NCI-H82 (cell line): ENCODE measurements at places on chromosomes 11 and 22.
A peak's percentile ranks its signal among the peaks of the same experiment; 100 is the strongest.

DNA sequence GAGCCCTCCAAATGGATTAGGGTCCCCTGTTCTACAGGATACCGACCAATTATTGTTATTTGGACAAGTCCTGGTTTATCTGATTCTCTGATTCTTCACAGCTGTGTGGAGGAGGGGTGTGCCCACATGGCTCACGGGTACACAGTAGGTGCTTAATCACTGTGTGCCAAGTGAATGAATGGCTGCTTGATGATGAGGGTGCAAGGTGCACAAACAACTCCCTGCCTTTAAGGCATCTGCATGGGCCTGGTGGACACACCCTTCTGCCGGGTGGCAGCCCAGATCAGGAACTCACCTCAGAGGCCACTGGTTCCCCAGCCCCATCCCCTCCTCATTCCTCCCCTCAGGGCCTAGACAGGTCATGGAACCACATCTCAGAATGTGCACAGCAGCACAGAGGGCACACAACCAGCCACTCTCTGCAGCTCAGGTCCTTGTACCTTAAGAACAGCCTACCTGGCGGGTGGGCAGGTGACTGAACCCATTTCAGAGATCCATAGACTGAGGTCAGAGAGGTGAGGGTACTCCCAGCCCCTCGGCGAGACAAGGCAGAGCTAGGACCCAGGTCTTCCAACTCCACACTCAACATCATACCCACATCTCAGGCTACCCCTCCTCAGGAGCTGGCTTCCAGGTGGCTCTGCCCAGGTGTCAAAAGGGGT is 50.3 kb downstream of the SHANK2 start:
- no peak for DNase-seq

DNA sequence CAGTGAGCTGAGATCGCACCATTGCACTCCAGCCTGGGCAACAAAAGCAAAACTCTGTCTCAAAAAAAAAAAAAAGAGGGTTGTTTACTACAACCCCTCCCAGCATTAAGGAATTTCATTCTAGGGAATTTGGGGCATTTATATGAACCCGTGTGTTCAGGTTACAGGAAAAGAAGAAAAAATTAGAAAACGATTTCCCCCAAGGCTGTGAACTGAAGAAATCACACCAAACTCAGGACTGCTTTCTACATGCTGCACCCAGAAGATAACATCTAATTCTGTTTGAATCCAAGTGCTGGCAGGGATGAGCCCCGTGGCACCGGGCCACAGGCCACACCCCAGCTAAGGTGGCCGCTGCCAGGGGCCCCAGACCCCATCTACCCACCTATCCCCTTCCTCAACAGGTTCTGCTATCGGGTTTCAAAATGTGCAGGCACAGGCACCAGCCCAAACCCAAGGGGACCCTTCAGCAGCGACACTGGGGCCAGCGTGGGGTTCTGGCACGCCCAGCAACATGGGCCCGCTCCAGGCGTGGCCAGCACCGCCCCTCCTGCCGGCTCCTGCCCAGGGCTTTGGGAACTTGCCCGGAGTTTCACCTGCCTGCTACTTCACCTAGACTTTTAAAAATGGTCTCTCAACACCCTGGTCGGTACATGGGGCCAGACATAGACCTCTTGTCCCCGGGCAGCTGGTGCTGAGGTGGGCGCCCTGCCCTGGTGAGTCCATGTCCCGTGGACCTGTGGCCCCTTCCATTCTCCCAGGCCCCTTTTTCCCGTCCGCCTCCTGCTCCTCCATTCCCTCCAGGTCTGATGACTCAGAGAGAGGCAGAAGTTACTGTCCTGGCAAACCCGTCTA is 11.8 kb downstream of the CELSR1 start:
- no peak for DNase-seq

- DNase-seq: no peak
These were observed 126.1 kb downstream of the HIPK3 start for GRCh38 chr11:33383075-33383919.

GRCh38 chr11:7900686-7901085 is 30.4 kb downstream of the OR10A6 start:
- DNase-seq: no peak

DNA sequence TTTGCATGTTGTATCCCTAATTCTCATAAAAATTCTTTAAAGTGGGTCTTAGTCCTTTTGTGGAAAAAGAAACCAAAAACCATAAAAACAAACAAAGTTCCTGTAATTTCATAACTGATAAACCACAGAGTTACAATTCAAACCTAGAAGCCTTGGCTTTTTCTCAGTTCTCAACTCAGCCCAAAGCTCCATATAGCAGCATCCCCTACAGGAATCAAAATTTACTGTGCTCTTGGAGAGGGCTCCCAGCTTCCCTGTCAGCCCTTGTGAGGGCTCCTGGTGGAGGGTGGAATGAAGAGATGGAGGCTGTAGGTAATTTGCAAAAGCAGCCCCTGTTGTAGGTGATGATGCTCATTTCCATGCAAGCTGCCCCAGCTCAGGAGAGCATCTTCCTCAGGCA is 506.1 kb upstream of the KIRREL3 start:
- DNase-seq: no peak

GRCh38 chr11:68066742-68067141 is 27.9 kb downstream of the TCIRG1 start:
- no peak for DNase-seq

DNA sequence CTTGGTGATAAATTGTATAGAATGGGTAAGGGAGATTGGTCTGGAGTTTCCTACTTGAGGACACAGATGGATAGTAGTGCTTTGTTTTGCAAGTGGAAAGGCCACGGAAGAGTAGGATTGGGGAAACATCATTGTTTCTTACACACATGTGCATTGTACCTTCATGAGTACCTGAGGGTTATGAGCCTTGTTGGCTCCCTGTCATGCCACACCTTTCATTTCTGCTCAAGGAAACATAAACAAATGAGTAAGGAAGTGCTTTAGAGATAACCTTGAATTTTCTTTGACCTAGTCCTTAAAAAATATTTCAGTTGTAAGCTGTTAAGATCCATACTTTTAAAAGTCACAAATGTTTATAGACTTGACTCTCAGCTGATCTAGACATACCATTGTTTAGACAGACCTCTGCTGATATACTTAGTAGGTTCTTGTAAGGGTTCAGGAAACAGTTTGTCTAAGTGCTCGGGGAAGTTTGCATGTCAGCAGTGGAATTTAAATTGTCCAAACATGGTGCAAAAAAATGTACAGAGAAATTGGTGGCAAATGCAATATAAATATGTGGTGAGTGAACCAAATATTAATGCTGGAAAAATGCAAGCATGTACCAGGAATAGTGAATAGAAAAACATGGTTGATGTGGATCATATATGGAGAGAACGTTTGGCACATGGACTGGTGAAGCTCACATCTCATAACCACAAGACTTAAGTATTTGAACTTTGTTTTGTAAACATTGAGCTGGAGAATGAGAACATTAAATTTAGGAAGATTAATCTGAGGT is 40.9 kb downstream of the GAS2 start:
- DNase-seq: no peak

GRCh38 chr11:125207866-125208425 is 43.4 kb downstream of the PKNOX2 start:
- no peak for DNase-seq

- no peak for DNase-seq
These were observed 357.2 kb downstream of the OPCML start for GRCh38 chr11:133175103-133175502.

- no peak for DNase-seq
These were observed 13.7 kb upstream of the HEPHL1 start for GRCh38 chr11:94007426-94007825.

DNA sequence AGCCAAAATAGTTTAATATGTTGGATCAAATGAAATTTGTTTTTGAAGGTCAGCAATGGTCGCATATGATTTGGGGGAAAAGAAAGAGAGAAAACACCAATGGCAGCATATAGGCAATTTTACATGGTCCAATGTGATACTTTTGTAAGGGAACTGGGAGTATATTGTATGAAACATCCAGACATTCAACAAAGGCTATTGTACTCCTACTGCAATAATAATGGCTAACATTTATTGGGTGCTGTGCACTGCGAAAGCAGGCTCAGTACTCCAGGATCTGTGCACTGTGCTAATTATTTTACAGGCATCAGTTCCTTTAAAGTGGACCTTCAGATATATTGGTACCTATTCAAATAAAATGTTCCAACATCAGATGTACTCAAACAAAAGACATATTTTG is 5.9 kb upstream of the OR10V1 start:
- DNase-seq: no peak

GRCh38 chr11:100247704-100248103 is 439.4 kb upstream of the ARHGAP42 start:
- DNase-seq: no peak

DNA sequence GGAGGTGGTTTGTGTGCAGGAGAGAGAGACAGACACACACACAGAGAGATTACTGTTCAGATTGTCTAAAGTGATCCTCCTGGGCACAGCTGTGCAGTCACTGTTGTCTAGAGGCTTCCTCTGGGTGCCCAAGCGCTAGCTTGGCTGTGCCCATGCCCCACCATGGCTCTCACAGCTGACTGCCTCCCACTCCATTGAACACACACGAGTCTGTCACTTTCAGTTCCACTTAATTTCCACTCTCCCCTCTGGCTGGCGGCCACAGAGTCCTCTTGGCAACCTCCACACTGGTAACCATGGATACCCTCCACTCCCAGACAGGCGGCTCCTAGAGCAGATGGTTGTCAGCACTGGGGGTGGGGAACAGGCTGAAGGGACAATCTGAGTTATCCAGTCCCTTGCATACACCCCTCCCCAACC is 29.1 kb downstream of the MAP6 start:
- peak; percentile 91 for DNase-seq

- DNase-seq: peak; percentile 24
These were observed 119.7 kb upstream of the CD82 start for GRCh38 chr11:44445500-44446365.

DNA sequence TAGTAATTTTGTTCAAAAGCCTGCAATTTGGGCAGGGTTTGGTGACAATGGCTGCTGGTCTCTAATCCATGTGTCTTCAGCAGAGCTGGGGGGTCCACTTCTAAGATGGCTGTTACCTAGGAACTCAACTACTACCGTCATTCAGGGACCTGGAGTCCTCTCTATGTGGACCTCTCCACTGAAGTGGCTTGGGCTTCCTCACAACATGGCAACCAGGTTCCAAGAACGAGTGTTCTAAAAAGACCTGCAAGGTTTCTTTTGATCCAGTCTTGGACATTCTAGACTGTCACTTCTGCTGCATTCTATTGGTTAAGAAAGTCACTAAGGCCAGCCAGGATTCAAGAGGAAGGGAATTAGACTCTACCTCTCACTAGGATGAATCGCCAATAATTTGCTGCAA is 387.0 kb downstream of the NXPE2 start:
- DNase-seq: no peak

GRCh38 chr11:2870969-2871680 is 14.4 kb downstream of the CDKN1C start:
- no peak for DNase-seq

DNA sequence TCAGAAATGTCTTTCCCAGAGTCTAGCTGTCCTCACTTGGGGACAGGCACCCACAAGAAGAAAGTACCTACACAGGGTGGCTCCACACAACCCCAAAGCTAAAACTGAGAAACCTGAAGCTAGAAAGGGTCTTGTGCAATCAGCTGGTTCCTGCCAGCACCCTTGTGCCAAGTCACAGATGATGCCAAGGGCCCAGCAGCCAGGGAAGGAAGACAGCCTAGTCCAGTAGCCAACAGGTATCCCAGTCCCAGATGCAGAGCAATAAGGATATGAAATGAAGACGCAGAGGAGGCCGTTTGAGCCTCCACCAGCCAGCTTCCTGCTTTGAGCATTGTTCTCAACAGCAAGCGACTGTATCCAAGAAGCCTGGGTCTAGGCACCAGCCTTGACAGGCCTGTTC is 6.1 kb downstream of the PLEKHA7 start:
- DNase-seq: no peak

GRCh38 chr11:2140411-2141400 is 1.5 kb upstream of the IGF2 start:
- no peak for DNase-seq

GRCh38 chr22:47287516-47287915 is 525.1 kb downstream of the TBC1D22A start:
- no peak for DNase-seq

GRCh38 chr22:44697423-44698141 is 4.4 kb upstream of the PRR5 start:
- DNase-seq: peak; percentile 77

DNA sequence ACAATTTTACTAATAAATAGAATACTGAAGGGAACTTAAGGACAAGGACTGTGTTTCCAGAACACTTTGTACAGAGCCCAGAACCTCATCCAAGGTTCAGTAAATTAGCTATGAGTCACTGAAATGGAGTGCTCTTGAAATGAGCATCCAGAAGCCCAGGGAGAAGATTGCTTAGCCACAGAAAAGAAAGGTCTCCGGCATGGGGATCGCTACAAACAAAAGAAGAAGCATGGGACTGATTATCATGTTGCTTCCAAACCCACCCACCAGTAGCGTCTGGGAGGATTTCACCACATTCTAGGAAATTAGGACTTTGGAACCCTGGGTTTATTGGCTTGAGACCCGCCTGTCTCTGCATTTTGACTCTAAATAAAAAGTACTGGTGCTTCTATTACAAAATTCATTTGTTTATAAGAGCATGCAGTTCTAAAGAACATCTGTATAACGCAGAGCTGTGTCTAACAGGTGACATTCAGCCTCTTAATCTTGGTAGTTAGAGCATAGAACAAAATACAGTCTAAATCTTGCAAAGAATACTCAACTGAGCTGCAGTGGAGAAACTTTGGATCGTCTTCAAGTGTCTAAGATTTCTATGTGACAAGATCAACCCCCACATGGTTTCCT is 35.9 kb upstream of the SESN3 start:
- no peak for DNase-seq

- DNase-seq: no peak
These were observed 119.0 kb downstream of the SLC17A6 start for GRCh38 chr11:22456993-22457762.

GRCh38 chr11:95088946-95089619 is 563 bp upstream of the ENDOD1 start:
- DNase-seq: no peak

DNA sequence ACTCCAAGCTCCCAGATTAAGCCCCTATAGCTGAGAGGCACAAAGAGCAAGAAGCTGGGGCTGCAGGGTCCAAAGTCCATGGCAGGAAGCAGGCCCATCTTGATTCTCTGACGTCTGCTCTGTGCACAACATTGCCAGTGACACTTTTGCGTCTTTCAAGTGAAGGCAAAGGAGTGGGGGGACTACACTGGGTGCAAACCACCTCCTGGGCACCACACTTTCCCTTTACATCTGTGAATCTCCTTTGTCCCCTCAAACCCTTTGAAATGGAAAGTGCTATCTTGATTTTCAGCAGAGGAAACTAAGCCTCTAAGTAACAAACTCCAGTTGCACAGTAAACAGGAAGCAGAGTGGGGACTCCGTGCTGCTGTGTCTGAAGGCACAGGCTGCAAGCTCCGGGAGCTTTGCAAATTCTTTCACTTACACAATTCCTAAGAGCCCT is 428.0 kb downstream of the LARGE1 start:
- DNase-seq: no peak
